ENCODE measurements at places on chromosomes 2 and 18.

DNA sequence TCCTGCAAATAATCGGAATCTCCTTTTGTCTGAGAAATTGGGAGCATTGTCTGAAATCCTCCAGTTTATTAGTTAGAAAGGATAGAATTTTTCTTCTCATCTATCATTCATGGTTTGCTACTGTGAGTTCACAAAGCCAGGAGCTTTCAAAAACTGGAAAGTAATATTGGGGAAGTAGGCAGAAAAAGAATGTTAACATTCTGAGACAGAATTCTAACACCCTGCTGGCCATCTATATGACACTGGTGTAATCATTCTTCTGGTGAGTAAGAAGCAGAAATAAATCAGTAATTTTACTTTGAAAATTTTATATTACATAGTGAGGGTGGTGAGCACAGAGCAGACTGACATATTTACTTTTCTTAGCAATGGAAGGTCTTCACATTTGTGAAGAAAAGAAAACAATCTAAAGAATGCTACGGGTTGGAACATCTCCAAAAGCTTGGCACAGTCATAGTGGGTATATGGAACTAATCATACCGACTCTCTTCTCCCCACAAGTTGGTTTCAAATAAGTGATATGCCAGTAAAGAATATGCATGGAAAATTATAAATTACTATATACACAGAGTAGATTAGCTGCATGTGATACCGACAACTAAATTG lies 344.9 kb downstream of the LPIN1 start:
- DNase-seq = no peak

DNA sequence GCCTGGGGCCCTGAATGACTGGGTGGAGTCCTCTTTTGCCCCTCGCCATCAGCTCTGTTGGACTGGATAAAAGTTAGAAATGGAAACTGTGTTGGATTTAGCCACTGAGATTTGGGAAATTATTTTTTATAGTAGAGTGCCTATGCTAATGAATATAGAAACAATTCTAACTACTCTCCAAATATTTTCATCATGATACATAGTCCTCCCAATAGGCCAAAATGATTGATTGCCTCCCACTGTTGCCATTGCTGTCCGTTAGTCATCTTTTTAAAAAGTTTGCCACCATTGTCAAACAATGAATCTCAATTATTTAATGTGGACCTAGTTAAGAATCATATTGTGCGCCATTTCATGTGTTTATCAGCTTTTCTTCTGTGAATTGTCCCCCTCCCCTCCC lies 417.0 kb downstream of the GALR1 start:
- DNase-seq = no peak

DNA sequence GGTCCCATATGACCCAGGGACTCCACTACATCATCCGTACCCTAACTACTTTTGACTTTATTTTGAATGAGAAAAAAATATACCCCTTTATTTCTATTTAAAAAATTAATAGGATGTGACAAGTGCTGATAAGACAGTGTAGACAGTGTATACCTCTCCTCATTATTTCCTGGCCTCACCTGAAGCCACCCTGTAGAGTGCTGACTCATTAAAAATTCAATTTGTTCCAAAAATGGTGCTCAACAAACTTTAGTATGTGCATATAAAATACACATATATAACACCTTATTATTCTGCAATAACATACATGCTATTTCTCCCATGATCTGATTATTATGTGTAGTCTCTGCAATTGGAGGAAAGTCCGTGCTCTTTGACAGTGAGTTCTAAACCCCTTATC lies 20.8 kb downstream of the NOL4 start:
- DNase-seq = no peak

DNA sequence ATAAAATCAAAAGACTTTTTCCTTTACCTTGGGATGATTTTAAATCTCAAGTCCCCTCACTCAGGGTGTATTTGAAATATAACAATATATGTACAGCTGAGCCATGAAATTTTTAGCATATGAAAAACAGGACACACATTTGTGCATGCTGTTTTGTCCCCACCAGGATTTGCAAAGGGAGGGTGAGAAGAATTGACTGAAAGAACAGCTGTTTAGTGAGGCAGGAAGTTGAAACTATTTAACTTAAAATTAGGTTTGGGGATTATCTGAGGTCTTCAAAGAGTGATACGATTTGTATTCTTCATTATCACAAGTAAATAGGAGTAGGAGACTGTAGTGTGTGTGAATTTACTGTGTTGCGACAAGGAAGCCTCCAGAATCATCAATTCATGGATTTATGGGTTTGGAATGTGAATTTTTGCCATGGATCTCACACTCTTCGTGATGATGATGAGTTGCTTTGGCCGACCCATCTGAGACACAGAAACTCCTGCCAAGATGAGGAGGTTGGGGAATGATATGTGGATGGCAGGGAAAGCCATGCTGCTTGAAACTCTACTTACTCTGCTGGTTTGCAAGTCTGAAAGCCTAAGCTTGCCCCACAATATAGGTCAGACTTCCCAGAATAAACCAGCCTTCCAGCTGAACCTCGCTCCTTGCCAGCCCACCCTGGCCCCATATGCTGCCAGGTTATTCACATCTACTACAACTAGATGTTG lies 31.0 kb upstream of the SPATS2L start:
- DNase-seq = no peak

- DNase-seq = no peak
These were observed 283.9 kb downstream of the ALPK2 start for GRCh38 chr18:58344861-58345463.

- no peak for DNase-seq
These were observed 293 bp upstream of the D2HGDH start for GRCh38 chr2:241734208-241734466.

- no peak for DNase-seq
These were observed 60.7 kb downstream of the SPTBN1 start for GRCh38 chr2:54516842-54517241.

- no peak for DNase-seq
These were observed 187.1 kb downstream of the FHOD3 start for GRCh38 chr18:36484591-36484990.

- DNase-seq = no peak
These were observed 795 bp upstream of the CAPN10 start for GRCh38 chr2:240585681-240586197.

GRCh38 chr2:148483665-148484064 lies 160.9 kb upstream of the EPC2 start:
- no peak for DNase-seq

DNA sequence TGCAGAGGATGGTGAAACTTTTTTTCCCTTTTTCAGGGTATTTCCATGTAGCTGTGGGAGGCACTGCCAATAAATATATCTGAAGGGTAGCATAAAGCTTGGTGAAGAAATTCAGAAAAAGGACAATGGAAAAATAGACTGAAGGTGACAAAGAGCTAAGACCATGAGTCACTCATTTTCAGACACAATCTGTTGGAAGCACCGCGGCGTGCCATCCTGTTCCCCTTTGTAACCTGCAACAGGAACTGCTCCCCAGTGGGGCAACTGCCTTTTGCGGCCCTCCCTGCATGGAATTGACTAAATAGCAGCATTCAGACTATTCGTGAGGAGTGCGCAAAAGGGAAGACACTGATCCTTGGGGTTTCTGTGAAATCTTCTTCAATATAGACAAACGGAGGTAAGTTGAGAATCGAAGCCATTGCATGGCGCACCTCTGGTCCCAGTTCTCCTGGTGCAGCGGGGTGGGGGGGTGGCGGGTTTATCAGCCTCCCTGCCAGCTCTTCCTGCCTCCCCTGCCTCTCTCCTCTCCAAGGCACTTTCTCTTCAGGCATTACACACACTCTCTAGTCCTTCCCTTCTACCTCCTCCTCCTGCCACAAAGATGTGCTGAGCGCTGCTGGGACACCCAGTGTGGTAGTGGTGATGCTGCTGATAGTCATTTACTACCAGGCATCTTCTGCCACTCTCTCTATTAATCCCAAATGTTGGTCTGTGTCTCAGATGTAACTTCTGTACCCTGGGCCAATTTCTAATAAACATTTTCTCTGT lies 126.2 kb upstream of the TMEM200C start:
- no peak for DNase-seq

DNA sequence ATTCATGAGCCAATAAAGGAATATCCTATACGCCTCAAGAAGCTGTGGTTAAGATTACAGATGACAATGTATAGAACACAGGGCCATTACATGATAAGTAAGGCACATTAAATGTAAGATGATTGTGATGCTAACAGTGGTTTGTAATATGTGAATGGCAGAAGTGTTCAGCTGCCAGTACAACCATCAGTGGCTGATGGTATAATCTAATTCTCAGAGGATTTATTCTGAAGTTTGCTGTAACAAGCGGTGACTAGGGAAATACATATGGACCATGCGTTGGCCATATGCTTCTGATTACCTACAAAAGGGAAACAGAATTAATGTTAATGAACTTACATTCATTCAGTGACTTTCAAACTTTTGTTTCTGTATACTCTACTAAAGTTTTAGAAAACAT lies 750.8 kb upstream of the KLHL29 start:
- no peak for DNase-seq

GRCh38 chr2:218332920-218333645 lies 23.6 kb upstream of the CATIP start:
- no peak for DNase-seq

- no peak for DNase-seq
These were observed 91.8 kb downstream of the ACVR1 start for GRCh38 chr2:157784169-157784822.

GRCh38 chr18:25921677-25922421 lies 168.6 kb downstream of the SS18 start:
- peak; percentile 39 for DNase-seq

DNA sequence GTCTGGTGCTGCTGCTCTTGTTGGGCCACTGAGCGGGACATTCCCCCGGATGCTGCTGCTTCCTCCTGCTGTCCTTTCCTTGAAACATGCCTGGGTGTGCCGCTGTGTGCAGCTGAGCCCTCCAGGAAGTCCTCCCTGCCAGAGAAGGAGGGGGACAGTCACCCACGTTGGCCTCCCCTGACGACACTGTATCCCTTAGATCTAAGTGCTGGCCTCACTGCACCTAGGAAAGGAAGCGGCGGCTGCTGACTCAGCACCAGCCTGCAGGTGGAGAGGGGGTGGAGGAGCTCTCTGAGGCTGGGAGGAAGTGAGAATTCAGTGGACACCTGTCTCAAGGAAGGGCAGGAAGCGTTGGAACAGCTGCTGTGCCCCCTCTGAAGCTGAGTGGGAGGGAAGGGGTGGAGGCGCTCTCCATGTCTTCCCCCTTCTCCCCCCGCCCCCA lies 239.8 kb downstream of the HAUS1 start:
- DNase-seq = no peak

GRCh38 chr2:50538147-50538546 lies 493.8 kb downstream of the NRXN1 start:
- DNase-seq = no peak

DNA sequence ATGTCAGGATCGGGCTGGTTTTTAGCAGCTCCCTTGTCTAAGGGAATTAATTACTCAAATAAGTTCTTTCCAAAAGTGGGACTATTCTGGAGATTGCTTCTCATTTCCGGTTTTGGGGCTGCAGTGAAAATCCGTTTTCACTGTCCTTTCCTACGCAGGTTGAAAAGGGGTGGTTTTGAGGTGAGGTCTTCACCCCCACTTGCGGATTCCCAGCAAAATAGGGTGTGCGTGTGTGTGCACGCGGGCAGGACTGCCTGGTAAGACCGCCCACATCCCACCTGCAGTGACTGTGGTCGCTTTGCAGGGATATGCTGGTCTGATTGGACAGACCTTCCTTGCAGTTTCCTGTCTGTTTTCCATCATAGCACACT lies 472 bp upstream of the PLEKHM3 start:
- DNase-seq = peak; percentile 20

GRCh38 chr18:56903686-56904085 lies 243.2 kb upstream of the BOD1L2 start:
- no peak for DNase-seq

GRCh38 chr2:224221455-224221913 lies 180.4 kb downstream of the FAM124B start:
- DNase-seq = peak; percentile 84

- DNase-seq = no peak
These were observed 29.1 kb upstream of the RNU4ATAC start for GRCh38 chr2:121501554-121501953.

GRCh38 chr18:31101183-31102024 lies 817 bp downstream of the DSC2 start:
- peak; percentile 8 for DNase-seq

DNA sequence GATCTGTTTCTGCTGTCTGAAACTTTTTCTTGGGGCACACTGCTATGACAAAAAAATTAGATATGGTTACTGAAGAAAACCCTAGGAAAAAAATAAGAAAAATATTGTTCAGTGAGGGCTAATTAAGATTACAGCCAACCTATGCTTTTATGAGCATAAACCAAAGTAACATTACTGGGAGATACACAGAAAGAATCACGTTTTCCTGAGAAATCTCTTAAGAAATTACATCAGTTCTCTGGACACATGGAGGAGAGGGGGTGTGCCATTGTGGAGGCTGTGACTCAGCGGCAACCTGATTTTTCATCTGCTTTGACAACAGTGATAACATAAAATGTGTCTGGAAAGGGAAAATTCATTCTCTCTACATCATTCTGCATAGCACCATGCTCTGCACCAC lies 13.4 kb upstream of the NMI start:
- DNase-seq = peak; percentile 77

- DNase-seq = no peak
These were observed 98.1 kb downstream of the RNF144A start for GRCh38 chr2:7015007-7015950.

- DNase-seq = peak; percentile 20
These were observed 819.6 kb upstream of the FSHR start for GRCh38 chr2:49973917-49974368.

GRCh38 chr18:33836564-33836963 lies 258.5 kb downstream of the ASXL3 start:
- no peak for DNase-seq

GRCh38 chr2:40120026-40120425 lies 331.9 kb downstream of the SLC8A1 start:
- no peak for DNase-seq

- DNase-seq = no peak
These were observed 177.5 kb downstream of the CD8B2 start for GRCh38 chr2:106664669-106665068.

- peak; percentile 72 for DNase-seq
These were observed 25.9 kb downstream of the CD8A start for GRCh38 chr2:86764661-86765309.

DNA sequence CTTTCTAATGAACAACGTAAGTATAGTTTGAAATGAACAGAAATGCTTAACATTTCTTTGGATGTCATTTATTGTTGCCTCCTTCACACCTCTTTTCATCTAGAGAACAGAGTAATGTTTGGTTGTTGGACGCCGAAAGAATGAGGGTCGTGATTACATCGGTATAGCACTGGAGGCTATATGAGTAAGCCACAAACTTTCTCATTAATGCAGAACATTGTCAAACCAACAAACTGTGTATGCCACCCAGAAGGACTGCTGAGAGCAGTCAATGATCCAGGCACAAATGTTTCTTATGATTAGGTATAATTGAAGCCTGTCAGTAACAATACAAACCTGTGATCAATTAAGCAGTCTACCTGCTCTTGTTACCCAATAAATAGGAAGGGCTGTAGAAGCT lies 1494.7 kb upstream of the NXPH2 start:
- no peak for DNase-seq

DNA sequence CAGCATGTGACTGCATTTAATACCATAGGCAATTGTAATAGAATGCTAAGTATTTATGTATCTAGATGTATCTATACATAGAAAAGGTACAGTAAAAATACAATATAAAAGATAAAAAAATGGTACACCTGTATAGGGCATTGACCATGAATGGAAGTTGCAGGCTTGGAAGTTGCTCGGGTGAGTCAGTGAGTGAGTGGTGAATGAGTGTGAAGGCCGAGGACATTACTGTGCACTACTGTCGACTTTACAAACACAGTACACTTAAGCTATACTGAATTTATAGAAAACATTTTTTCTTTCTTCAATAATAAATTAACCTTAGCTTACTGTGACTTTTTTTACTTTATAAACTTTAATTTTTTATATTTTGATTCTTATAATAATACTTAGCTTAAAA lies 8.9 kb downstream of the DIS3L2 start:
- DNase-seq = no peak
